ENCODE measurements at places on chromosomes 12 and 14. TPM values are rescaled to one million over a fixed set of nuclear protein-coding genes. Genes with fewer than 3 reads are reported as not detected.

Gene NKX2-1
- not detected for polyA plus RNA-seq

DNA sequence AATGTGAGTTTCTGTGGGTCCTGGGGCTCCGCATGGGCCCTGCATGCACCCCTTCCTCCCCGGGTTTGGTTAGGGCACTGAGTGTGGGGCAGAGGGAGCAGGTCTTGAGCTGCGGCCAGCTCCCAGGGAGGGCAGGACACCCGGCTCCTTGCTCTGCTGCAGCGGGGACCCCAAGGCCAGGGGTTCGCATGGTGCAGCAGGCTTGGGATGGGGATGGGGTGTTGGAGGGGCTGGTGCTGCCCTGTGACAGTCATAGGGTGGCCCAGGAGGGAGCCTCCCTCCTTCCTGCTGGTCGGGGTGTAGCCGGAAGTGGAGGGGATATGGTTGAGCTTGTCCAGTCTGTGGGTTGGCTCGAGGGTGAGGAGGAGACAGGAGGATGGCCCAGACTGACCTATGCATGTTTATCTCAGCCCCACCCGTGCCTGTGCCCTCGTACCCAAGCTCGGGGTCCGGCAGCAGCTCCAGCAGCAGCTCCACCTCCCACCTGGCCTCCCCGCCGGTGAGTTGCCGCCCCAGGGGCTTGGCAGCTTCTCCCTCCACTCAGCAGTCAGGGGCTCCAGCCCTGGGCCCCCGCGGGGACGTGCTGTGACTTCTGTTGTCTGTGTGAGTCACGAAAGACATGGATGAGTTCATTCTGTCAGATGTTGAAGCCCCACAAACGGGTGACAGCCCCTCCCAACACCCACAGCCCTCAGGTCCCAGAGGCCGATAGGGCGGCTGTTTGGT lies 16.0 kb downstream of the ULK1 start:
- no peak for DNase-seq

- DNase-seq: no peak
Observed at GRCh38 chr12:132348176-132348575, 18.8 kb upstream of the GALNT9 start.

DNA sequence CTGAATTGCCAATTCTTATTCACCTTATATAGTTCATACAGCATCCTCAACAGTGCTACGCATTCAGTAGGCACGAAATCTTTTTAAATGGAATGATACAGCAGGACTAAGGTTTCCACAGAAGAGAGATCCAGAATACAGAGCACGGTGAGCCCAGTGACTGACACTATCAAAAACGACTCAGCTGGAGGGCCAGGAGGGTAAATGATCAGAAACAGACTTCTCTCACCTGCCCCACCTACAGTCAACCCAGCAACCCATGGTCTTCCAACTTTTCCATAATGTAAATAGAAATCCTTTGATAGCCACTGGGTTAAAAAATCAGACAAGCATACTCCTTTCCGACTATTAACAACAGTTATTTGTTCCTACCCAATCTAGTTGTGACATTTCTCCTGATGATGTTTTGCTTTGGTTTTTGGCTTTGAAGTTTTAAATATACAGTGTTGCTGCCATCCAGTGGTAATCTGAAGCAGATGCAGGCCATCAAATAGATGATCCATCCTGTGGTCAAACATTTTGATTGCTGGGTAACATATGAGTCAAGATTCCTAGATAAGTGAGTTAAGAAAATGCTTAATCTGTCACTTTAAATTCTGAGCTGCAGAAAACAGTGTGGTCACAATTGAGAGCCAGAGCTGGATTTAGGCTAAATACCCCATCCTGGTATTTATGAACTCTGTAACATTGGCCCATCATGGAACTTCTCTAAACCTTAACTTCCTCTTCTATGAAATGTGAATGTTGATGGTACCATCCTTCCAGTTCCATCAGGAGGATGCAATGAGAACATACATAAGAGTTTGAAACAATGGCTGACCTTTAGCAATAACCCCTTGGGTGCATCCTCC lies 42.0 kb downstream of the GPHB5 start:
- peak; percentile 13 for DNase-seq

GRCh38 chr14:87952307-87953094 lies 40.5 kb downstream of the GALC start:
- DNase-seq: no peak

- DNase-seq: no peak
Observed at GRCh38 chr12:31363831-31364230, 37.9 kb upstream of the SINHCAF start.

DNA sequence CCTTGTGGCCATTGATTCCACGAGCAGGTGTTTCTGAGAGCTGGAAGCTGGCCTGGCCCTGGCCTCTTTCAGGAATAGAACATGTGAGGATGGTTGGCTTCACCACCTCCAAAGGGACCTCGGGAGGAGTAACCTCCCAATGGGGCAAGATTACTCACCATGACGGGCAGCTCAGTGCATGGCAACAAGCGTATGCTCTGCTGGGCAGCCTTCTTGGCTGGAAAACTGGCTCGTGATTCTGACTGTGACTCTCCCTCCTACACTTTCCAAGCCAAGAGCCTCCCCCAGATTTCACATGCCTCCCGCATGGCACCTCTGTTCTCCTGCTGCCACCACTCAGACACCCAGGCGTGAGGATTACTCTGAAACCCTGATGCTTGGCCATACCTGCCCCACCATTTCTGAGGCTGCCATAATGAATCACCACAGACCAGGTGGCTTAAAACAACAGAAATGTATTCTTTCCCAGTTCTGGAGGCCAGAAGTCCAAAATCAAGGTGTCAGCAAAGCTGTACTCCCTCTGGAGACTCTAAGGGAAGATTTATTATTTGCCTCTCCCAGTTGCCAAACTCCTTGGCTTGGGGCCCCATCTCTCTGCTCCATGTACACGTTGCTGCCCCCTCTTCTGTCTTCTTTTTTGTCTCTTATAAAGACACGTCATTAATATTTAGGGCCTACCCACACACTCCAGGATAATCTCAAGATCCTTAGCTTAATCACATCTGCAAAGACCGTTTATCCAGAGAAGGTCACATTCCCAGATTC lies 215.9 kb downstream of the CHST11 start:
- DNase-seq: no peak

GRCh38 chr12:13074396-13075117 lies 28.9 kb downstream of the GSG1 start:
- DNase-seq: no peak

DNA sequence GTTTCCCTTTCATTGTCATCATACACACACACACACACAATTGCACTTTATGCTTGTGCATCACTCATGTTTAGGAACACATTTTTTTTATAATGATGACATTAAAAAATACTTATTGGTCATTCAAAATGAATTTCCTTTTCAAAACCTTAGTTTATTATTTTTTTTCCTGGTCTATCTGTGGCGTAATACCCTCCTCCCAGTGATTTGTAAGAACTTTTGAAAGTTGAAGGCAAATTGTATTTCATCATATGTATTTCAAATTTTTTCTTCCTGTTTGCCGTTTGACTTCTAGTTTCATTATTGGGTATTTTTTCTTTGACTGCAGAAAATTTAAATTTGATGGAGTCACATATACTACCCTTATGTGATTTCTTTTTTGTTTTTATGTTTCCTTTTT lies 2.5 kb upstream of the LRRK2 start:
- no peak for DNase-seq

GRCh38 chr14:101120641-101121507 lies 217.4 kb upstream of the RTL1 start:
- no peak for DNase-seq

DNA sequence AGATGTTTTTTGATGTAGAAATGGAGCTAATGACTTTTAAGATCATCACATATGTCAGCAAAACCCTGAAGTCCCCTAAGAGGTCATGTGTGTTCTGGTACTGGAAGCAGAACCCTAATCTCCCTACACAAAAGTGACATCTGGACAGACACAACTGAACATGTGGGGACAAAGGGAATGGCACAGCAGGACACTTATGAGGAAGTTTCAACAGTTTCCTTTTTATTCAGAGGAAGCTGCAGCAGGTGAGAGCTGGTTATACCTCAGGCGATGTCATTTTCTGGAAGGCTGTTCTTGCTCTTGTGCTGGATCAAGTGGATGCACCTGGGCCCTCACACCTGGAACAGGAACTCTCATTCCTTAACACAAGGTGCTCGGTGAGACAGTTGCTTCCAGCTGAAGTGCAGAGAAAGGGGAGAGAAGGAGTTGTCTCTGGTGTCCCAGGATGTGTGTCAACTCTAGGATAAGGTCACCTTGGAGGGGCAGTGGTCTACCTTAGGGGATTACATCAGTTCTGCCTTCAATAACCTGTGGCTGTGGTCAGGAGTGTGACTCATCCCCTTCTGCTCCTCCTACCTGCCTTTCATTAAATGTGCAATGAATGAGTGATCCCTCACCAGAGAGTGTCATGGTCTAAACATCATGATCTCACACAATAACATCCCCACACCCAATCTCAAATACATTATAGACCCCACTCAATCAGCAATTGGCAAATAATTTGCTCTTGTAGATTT lies 463.4 kb downstream of the TMEM121 start:
- no peak for DNase-seq

DNA sequence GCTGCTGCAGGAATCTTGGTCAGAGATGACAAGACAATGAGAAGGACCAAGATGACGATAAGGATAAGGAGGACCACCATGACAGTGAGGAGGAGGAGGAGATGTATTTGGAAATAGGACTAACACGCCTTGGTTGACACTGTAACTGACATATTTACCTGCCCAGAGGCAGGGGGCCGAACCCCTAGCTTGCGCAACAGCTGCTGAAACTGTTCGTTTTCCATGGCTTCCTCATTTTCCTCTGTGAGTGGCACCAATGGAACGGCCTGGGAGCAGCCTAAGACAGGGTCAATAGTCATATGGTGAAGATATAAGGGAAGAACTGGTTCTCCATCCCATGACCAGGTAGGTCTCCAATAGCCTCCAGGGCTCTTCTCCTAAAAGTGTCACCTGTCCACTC lies 28.8 kb downstream of the TIMELESS start:
- no peak for DNase-seq

Gene GPRC5A
- polyA plus RNA-seq: 10.7 TPM

DNA sequence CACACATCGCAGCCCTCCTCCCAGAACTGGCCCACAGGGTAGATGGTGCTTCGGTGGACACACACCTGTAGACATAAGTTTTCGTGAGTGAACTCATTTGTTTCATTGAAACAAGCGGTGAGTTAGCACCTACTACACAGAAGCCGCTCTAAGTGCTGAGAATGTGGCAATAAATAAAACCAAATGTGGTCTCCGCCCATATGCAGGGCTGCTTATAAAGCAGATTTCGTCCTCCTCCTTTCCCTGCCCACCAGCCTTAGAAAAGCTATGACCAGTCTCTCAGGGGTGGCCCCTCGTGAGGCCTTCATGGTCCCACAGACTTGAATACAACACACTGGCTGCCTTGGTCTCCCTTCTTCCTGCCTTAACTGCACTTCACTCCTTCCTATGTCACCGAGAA lies 31.1 kb upstream of the ANO2 start:
- DNase-seq: no peak

DNA sequence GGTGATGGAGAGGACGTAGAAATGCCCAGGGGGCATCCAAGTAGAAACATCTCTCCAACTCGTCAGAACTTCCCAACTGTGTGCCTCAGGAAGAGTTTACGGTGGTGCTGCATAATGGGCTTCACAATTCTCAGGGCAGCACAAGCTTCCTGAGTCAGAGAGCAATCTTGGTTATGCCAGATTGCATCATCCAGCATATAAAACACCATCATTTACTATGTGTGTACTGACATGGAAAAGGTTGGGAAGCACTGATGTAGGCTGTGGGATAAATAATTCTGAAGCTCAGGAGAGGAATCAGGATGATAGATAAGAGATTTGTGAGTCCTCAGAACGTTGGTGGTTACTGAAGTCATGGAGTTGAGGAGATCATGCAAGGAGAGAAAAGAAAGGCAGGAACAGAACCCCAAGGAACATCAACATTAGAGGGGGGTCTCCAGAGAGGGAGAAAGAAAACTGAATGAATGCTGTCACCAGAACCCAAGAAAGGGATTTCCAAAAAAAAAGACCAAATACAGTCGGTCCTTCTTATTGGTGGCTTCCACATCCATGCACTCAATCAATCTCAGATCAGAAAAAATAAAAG lies 4.7 kb upstream of the NCKAP5L start:
- DNase-seq: no peak

Gene GYS2
- polyA plus RNA-seq: 0.16 TPM

DNA sequence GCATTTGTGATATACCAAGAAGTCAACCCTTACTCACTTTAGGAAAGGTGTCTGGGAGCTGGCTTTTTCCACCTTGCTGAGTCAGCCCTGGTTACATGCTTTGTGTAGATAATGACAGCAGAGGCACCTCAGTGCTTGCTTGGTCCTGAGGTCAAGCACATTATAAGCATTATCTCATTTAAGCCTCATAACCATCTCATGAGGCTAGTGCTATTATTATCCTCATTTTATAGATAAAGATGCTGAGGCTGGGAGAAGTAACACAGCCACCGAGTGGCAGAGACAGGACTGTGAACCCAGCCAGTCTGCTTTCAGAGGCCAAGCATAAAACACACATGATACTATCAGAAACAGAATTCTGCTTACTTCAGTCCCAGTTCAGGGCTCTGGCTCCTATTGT lies 29.4 kb downstream of the MAX start:
- no peak for DNase-seq

GRCh38 chr12:58920102-58920960 lies at the start of gene LRIG3:
Gene LRIG3, minus strand, starts transcription at chr12:58920504. Its CDS starts 269 bp downstream, at chr12:58920235.
- DNase-seq: peak; percentile 77

- no peak for DNase-seq
Observed at GRCh38 chr12:116125956-116126566, 151.4 kb downstream of the MED13L start.

DNA sequence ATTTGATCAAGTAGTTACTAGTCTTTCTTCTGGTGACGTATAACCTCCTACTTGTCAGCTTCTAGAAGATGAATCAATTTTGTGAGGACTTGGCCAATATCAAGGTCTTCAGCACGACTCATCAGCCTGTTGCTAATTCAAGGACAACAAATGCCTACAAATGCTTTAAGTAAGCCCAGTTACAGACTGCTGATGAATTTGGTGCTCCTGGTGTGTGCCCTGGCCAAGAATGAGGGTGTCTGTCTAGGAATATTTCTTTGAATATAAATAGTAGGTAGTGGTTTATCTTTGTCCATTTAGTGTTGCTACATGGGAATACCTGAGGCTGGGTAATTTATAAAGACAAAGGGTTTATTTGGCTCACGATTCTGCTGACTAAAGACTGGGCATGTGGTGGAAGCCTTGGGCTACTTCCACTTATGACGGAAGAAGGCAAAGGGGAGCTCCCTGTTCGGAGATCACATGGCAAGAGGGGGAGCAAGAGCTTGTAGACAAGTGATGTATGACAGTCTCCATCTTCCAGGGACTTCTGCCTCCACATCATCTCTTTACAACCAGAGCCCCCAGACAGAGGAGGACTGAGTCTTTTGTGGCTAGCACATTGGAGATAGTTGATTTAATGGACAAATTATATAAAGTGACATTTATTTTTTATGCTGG lies 180.2 kb downstream of the CRADD start:
- no peak for DNase-seq

Gene FSCB
- polyA plus RNA-seq: not detected

DNA sequence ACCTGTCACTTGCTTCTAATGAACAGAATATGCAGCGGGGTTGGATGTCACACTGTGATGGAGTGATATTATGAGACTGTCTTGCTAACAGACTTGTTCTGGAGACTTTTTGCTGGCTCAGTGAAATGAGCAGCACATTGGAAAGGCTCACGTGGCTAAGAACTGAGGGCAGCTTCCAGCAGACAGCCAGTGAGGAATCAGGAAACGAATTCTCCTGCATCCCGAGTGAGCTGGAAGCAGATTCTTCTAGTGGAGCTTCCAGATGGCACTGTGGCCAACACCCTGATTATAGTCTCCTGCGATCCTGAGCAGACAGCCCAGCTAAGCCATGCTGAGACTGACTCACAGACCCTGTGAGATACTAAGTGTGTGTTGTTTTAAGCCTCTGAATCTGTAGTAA lies 16.1 kb upstream of the TSPAN9 start:
- no peak for DNase-seq

- DNase-seq: no peak
Observed at GRCh38 chr14:80215081-80215480, 3.8 kb upstream of the DIO2 start.

Measured in left renal cortex interstitium (tissue), 4 donors.